ENCODE measurements at places on chromosomes 1 and 21.
A peak's percentile ranks its signal among the peaks of the same experiment; 100 is the strongest.

DNA sequence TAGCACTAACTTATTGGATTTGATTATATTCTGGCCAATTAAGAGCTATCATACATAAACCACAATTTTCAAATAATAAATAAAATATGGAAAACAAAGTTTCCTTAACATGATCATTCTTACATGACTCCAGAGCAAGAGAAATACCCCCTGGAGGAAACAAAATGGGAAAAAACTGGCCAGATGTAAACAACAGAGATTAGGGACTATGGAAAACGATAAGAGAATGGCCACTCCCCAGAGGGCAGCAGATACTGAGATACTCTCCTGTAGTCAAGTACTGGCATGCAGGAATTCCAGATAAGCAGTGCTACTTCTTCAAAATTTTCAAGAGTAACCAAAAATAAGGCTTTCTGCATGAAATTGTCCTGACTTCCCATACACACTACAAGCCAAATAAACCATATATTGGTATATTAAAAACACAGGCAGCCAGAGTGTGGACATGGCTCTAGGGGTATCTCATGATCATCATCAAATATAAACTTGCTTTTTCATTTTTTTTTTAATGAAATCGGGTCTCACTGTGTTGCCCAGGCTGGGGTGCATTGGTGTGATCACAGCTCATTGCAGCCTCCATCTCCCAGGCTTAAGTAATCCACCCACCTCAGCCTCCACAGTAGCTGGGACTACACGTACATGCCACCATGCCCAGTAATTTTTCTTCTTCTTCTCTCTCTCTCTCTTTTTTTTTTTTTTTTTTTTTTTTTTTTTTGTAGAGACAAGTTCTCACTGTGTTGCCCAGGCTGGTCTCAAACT lies 118.5 kb downstream of the EIF4G3 start:
- DNase-seq = no peak

- no peak for DNase-seq
These were observed 464 bp downstream of the COL11A1 start for GRCh38 chr1:103107741-103108375.

GRCh38 chr1:209219791-209220524 lies 363.6 kb upstream of the CAMK1G start:
- no peak for DNase-seq

DNA sequence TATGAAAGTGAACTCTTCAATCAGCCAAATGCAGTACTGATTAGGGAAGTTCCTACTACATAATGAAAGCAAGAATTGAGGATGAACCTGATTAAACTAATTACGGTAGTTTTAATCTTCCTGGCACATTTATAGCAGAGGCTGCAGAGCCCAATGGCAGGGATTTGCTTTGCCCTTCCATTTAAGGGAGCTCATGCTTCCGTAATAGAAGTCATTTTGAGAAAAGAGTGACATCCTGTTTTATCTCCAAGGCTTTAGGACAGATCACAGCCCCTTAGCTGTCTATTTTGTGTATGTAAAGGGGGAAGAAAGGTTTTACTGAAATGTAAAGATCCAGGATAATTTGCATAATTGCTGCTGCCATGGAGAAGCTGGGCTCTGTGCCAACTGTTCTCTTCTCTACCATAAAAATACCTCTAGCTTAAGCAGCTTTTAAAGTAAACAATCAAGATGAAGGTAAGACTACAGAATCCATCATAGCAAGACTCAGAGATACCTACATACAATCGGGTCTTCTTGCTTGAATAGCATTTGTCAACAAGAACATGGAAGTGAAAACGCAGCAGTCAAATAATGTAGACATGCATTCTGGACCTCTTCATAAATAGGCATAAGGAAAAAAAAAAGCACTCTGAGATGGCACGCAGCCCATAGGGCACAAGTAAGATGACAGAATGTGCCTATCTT lies 62.5 kb downstream of the ASH1L start:
- peak; percentile 50 for DNase-seq

GRCh38 chr1:39080831-39081270 lies 54.7 kb downstream of the NDUFS5 start:
- DNase-seq = no peak

GRCh38 chr1:198544265-198544664 lies 3.8 kb upstream of the ATP6V1G3 start:
- DNase-seq = no peak

DNA sequence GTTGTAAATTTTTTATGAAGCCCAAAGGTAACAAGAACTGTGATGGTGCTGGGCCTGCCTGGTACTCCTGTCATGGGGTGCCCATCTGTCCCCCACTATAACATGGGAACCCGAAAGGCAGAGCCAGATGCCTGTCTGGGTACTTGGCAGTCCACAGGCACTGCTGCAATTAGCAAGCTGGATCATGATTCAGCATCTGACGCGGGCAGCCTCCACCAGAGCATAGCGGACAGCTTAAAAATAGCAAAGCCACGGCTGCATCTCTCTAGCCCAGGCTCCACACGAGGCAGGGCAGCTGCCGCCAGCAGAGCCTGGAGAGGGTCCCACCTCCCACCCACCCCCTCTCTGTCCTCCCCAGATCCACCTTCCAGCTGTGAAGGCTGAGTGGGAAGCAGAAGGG lies 22.9 kb downstream of the SUSD4 start:
- no peak for DNase-seq

GRCh38 chr1:156226116-156226538 lies 13.3 kb downstream of the PMF1 start:
- no peak for DNase-seq

- DNase-seq = peak; percentile 81
These were observed 14.7 kb downstream of the C1orf116 start for GRCh38 chr1:207017615-207018559.

DNA sequence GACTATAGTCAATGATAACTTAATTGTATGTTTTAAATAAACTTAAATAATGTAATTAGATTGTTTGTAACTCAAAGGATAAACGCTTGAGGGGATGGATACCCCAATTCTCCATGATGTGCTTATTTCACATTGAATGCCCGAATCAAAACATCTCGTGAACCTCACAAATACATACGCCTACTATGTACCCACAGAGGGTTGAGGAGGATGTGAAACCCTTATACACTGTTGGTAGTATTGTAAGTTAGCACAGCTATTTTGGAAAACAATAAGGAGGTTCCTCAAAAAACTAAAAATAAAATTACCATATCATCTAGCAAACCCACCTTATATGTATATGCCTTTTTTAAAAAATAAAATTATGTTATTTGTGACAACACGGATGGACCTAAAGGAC lies 198.6 kb downstream of the MRPL39 start:
- DNase-seq = no peak

- DNase-seq = peak; percentile 52
These were observed 29.8 kb downstream of the DBT start for GRCh38 chr1:100219883-100220282.

- DNase-seq = no peak
These were observed 75.1 kb downstream of the ZFYVE9 start for GRCh38 chr1:52216907-52217458.

DNA sequence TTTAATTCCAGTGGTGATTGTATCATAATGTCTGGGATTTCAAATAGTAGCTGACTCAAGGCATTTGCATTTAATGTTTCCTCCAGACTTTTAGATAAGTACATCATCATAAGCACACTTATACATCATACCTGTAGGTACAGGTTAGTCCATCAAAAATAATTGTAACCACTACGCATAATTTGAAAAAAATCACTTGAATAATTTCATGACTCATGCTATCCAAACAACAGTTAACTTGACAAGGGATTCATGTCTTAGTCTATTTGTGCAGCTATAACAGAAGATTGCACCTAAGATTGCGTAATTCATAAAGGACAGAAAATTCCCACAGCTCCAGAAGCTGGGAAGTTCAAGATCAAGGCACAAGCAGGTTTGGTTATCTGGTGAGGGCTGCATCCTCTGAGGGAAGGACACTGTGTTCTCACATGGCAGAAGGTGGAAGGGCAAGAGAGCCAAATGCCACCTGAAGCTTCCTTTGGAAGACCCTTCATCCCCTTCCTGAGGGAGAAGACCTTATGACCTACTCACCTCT lies 801.7 kb upstream of the BRINP3 start:
- no peak for DNase-seq

- DNase-seq = no peak
These were observed 103.0 kb downstream of the SSBP3 start for GRCh38 chr1:54302951-54303843.

- no peak for DNase-seq
These were observed 26.7 kb upstream of the SLAMF9 start for GRCh38 chr1:159980786-159981185.

DNA sequence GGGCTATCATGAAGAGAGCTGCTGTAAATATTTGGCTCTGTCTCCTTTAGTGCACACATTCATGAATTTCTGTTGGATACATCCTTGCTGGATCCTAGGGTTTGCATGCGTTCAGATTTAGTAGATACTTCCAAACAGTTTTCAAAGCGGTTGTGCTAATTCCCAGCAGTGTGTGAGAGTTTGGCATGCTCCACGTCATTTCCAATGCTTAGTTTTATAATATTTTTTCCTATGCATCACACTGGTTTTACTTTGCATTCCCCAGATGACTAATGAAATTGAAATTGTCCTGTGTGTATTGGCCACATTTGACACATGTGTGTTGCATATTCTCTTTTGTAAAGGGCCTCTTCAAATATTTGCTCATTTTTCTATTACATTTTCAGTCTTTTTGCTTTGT lies 18.5 kb upstream of the AADACL3 start:
- DNase-seq = no peak

DNA sequence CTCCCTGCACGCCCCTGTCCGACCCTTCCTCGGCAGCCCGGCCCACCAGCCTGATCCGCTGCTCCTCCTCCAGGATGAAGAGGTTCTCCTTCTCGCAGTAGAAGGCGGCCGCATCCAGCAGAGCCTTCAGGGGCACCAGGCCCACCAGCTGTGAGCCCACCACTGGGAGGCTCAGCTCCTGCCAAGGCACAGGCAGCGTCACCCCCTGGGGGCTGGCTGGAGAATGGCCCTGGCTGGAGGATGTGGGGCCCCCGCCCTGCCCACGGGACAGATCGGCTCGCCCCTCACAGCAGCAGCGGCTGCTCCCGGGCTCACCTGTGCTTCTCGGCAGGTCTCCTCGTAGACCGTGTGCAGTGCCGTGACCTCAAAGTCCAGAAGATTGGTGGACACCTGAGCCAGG lies 5.3 kb downstream of the FTCD start:
- DNase-seq = no peak

DNA sequence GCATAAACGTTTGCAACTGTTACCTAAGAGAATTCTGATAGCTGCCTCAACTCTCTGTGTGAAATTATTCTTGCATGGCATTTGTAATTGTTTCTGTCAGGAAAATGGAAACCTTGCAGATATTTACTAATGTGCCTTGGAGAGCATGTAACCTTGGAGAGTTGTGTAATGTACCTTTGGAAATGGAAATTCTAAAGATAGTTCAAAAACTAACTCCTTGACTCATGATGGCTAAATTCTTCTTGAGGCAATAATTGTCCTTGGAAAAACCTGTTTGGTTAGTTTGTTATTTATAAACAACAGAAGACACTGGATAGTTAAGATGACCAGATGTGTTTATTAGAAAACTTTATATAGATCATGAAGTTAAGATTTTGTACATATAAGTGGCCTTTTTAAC lies 1033.8 kb downstream of the PLA2G4A start:
- no peak for DNase-seq

- DNase-seq = no peak
These were observed 4.1 kb downstream of the RUNX1 start for GRCh38 chr21:35044770-35045541.

GRCh38 chr1:201537028-201537427 lies 1.9 kb upstream of the NAV1 start:
- peak; percentile 23 for DNase-seq

DNA sequence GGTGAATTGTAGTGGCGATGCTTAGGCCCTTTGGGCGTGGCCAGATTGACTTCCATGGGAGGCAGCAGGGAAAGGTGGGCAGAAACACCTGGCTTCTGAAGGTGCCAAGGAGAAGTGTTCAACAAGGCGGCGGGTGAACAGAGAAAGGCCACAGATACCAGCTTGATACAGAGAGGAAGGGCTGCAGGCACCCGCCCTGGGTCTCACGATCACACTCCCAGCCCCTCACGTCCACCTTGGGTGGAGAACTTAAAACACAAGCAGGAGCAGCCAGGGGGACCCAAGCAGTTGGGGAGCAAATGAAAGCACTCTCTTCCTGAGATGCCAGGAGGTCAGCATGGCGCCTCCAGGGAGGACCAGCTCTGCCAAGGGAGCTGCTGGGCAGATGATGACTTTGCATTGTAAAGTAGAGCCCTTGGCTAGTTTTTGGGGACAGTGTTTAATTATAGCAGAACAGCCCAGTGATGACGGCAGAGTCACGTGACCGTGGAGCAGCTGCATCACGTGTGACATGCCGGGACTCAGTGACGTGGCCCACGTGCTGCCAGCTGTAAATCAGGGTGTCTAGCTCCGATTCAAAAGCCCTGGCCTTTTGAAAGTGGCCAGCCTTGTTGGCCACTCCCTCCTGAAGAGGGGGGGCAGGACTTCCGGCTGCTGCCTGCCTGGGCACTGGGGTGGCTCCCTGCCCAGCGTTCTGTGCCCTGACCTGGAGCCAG lies 19.0 kb downstream of the SLC37A1 start:
- peak; percentile 81 for DNase-seq

DNA sequence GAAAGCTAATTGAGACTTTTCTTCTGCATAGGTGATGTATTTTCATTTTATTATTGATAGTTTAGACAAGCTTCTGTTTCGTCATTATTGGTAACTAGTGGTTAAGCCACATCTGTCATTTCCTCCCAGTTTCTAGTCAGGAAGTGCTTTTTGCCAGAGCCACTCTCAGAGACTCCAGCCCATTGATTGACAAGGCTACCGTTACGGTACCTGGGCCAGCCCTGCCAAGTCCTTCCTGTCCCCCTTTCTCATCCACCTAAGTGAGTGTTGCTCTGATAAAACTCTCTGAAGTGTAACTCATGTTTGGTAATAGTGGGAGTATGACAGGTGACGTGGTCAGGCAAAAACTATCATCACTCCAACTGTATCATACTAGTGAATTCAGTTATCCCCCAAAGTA lies 29.6 kb upstream of the AGL start:
- no peak for DNase-seq

- peak; percentile 85 for DNase-seq
These were observed 7.6 kb downstream of the ATP1A1 start for GRCh38 chr1:116380499-116381242.

DNA sequence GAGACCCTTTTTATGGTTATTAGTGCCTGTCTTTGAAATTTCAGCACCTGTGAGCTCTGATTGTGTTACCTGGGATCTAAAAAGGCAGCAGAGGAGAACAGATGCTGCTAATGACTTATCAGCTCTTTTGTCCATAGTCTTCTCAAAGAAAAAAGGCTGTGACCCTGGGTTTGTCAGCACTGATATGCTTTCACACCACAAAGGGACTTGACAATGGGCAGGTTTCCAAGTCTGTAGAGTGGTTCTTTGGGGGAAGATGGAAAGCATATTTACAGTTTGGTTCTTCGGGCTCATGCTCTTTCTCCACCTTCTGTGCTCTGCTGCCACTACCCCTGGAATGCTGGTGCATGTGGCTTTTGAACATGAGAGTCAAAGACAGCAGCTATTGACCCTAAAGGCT lies 32.0 kb downstream of the DNAJC6 start:
- no peak for DNase-seq

Data from suppressor macrophage treated with lipopolysaccharide for 1 hour (primary cell).